ENCODE measurements at places on chromosomes 4 and X.

- no peak for DNase-seq
Measured at GRCh38 chr4:111633663-111634266, 511.5 kb upstream of the FAM241A start.

DNA sequence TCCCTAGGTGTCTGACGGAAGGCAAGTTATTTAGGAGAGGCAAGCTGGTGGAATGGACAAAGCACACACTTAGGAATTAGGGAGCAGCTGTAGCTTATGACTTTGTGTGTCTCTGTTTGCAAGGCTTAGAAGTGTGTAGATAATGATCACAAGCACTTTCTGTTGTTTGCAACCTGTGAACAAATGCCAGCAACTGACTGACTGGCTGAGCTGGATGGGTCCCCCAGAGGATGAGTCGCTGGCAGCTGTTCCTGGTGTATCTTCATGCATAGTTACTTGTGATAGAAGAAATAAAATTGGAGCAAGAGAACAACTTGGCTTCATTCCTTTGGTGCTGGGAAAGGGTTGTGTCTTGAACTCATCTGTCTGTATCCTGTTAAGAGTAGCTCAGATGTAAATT lies 64.2 kb upstream of the BEND4 start:
- DNase-seq: no peak

GRCh38 chrX:24023972-24024669 lies 2.9 kb downstream of the KLHL15 start:
- no peak for DNase-seq

DNA sequence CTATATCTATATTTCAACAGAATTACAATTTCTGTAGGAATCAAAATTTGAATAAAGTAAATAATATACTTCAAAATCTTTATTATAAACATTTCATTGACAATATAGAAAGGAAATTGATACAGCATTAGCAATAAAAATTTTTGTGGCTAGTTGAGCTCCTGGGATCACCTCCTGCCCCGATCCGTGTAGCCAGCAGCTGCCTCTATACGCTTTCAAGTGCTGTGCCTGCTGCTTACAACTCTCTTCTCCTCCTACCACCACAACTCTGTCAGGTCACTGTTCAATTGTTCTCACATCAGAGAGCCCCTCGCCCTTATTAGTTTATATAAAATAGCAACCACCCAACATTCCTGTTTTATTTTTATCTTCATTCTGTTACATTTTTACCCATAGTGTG lies 27.6 kb downstream of the INPP4B start:
- no peak for DNase-seq

GRCh38 chr4:99062120-99062519 lies 26.5 kb downstream of the ADH5 start:
- DNase-seq: no peak

All from H9 (cell line).